HFFc6 (cell line): ENCODE measurements at places on chromosomes 5 and 9. TPM values are rescaled to one million over a fixed set of nuclear protein-coding genes. Genes with fewer than 3 reads are reported as not detected.

DNA sequence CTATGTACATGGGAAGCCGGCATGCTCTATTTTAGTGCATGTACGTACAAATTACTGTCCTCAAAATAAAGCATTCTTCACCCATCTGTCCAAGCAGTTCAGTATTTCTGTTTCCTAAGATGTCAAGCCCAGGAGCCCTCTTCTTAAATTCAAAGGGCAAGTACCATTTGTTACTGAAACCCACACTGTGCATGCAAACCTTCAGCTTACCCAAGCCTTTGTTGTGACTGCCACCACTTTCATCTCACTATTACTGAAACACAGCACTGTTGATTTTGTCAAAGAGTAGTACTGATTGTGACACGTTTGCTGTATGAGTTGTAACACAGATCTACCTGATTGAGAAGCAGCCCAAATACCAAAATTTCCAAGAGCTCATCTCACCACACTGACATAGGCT lies 390.4 kb upstream of the IZUMO3 start:
- no peak overlapping the region for H3K27ac ChIP-seq
- H3K4me1 ChIP-seq: no peaks in the 10 kb centered on the region
- no peak overlapping the region for H3K4me3 ChIP-seq

GRCh38 chr5:159104759-159105144 lies 5.0 kb upstream of the EBF1 start:
- peaks cover 64% of the 10 kb centered on the region for H3K27me3 ChIP-seq
- peaks cover 24% of the 10 kb centered on the region for H3K4me1 ChIP-seq
- no peak for DNase-seq
- no peak overlapping the region for H3K27ac ChIP-seq

DNA sequence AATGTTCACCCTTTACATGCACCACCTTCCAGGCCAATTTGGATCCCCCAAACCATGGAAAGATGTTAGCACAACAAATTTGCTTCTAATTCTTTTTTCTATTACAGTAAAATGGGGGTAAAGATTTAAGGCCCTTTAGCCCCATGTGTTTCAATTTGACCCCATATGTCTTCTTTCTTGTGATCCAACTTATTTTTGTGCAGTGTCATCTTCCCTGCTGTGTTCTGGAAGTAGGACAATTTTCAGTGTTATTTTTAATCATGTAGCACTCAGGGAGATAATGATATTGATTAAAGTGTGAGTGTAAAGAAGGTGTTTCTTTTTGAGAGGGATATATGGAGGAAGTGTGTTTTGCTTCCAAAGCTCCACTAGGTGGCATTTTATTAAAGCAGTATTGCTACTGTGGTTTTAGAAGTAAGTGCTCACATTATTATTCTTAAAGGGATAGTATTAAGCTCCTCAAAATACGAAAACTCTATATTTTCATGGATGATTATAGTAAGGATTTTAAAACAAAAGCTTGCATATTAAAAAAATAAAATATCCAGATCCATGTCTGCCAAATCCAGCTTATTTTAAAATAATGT lies 118.7 kb upstream of the ATP10B start:
- no peak overlapping the region for H3K4me3 ChIP-seq
- DNase-seq: no peak
- no peaks in the 10 kb centered on the region for H3K4me1 ChIP-seq
- H3K36me3 ChIP-seq: no peaks in the 10 kb centered on the region
- peaks cover 2% of the 10 kb centered on the region; the same call in 1 of the 2 replicates for H3K27me3 ChIP-seq

- peaks cover 14% of the 10 kb centered on the region for H3K4me1 ChIP-seq
- H3K27me3 ChIP-seq: peaks cover 10% of the 10 kb centered on the region
- no peak overlapping the region for H3K27ac ChIP-seq
- DNase-seq: no peak
Measured at GRCh38 chr9:98412101-98412842, 156.8 kb upstream of the TBC1D2 start.

- no peaks in the 10 kb centered on the region for H3K36me3 ChIP-seq
- H3K4me1 ChIP-seq: no peaks in the 10 kb centered on the region
- no peaks in the 10 kb centered on the region; the same call in 1 of the 2 replicates for H3K27me3 ChIP-seq
- H3K4me3 ChIP-seq: no peak overlapping the region
- DNase-seq: no peak
Measured at GRCh38 chr5:158233735-158234322, 374.9 kb upstream of the CLINT1 start.

DNA sequence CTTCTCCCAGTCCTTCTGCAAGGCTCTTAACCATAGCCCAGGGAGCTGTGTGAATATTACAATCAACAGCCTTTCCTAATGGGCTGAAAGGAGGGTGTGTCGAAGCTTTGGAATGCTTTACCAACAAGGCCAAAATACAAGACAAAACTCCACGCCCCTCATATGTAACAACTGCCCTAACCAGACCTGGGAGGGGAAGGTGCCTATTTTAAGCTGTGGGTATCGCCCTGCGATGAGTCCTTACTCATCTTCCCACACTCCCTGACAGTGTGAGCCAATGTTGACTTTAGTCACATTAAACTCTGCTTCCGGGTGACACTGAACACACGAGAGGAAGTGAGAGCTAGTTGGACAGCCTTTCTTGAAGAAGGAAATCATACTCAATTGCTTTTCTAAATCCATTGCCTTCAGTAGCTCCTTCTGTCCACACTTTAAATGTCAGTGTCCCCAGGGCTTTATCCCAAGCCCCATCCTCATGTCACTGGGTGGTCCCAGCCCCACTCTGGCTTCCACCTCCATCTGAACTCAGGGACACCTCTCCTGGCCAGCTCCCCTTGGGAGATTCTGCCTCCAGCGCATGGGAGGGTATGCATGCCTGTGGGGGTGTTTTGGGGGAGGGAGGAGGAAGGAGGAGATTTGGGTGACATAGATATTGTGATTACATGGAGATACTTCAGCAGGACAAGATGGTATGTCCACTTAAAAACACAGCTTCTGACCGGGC lies 6.5 kb upstream of the TBC1D9B start:
- H3K27ac ChIP-seq: no peak overlapping the region; the same call in 1 of the 2 replicates

Gene GABRP
- total RNA-seq: not detected in 3 replicates

Gene CCDC112
- total RNA-seq: 5.5 and 5.8 TPM in 2 replicates

Gene FIBCD1
- total RNA-seq: 1.5 to 9.4 TPM (median 2.3 TPM) in 3 replicates
